Adrenal gland (tissue), 19 donors: ENCODE measurements at places on chromosomes 4 and X.

GRCh38 chr4:149645790-149646189 lies 169.9 kb downstream of the IQCM start:
- no peak for DNase-seq

- DNase-seq: no peak
Measured at GRCh38 chr4:98639523-98639922, 18.9 kb downstream of the TSPAN5 start.

GRCh38 chr4:39664828-39665731 lies 26.4 kb upstream of the SMIM14 start:
- DNase-seq: no peak

GRCh38 chr4:139605516-139605915 lies 49.5 kb upstream of the SETD7 start:
- no peak for DNase-seq

- DNase-seq: no peak
Measured at GRCh38 chr4:68372588-68372987, 22.7 kb upstream of the YTHDC1 start.

GRCh38 chr4:150867148-150867547 lies 147.9 kb downstream of the LRBA start:
- DNase-seq: peak; percentile 48

GRCh38 chrX:154719132-154719675 lies 31.7 kb downstream of the GAB3 start:
- DNase-seq: no peak

GRCh38 chr4:153204247-153204671 lies at the start of gene TRIM2:
Gene TRIM2, plus strand, starts transcription at chr4:153204443. Its CDS starts 88 bp downstream, at chr4:153204531.
- DNase-seq: peak; percentile 52

DNA sequence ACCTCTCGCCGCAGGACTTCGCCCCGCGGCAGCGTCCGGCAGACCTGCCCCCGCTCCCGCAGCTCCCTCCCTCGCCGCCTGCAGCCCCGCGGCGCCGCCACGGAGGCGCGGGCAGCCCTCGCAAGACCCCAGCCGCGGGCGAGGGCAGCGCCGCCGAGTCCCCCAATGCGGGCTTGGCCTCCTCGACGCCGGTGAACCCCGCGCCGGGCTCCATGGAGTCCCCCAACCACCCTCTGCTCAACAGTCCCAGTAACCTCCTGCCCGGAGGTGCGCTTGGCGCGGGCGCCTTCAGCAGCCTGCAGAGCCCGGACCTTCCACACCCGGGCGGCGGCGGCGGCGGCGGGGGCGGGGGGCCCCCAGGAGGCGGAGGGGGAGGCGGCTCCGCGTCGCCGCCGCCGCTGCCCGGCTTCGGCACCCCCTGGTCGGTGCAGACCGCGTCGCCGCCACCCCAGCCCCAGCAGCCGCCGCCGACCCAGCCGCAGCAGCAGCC lies 1.2 kb downstream of the CPEB2 start:
- peak; percentile 71 for DNase-seq

- no peak for DNase-seq
Measured at GRCh38 chrX:119093991-119094735, 21.4 kb downstream of the CT47C1 start.

- peak; percentile 57 for DNase-seq
Measured at GRCh38 chr4:139208404-139208945, 31.5 kb upstream of the ELF2 start.

- DNase-seq: no peak
Measured at GRCh38 chr4:126687655-126688358, 945.0 kb upstream of the INTU start.

- no peak for DNase-seq
Measured at GRCh38 chr4:117560329-117560728, 474.0 kb upstream of the NDST3 start.

- DNase-seq: no peak
Measured at GRCh38 chr4:67765928-67766327, 11.7 kb upstream of the GNRHR start.

DNA sequence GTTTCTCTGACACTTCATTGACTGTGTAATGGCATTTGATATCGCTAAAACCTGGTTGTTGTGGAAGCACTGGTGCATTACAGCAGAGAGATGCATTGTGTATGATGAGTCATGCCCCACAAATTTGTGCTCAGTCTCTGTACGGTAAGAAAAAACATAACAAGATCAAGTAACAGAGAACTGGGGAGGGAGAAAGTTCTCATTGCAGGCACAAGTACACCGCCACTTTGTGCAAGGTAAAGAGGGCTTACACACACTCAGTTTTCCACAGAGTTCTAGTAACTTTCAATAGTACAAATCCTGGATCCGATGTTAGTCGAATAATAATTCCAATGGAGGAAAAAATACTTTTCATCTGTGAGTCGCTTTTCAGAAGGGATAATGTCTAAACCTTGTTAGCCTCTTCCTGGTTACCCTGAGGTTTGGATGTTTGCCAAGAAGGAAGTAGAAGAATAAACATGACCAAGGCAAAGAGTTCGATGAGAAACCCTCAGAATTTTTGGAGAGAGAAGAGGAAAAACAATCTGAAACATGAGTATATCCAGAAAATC lies 512.5 kb upstream of the SLIT2 start:
- peak; percentile 22 for DNase-seq

DNA sequence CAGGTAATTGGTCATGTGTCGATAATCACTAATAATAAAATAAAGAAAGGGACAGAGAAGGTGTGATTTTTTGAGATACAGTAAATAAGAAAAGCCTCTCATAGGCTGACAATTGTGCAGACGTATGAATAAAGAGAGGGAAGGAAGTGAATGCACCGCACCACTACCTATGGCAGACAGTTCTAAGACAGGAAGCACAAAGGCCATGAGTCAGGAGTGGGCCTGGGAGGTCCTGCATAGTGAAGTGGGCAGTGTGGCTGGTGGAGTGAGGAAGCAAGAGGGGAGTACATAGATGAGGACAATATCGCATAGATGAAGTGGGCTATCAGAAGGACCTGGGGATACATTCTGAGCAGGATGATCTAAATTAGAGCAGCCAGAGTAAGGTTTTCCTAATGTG lies 75.6 kb downstream of the BMP3 start:
- no peak for DNase-seq

- no peak for DNase-seq
Measured at GRCh38 chr4:21893136-21893535, 55.4 kb downstream of the KCNIP4 start.

DNA sequence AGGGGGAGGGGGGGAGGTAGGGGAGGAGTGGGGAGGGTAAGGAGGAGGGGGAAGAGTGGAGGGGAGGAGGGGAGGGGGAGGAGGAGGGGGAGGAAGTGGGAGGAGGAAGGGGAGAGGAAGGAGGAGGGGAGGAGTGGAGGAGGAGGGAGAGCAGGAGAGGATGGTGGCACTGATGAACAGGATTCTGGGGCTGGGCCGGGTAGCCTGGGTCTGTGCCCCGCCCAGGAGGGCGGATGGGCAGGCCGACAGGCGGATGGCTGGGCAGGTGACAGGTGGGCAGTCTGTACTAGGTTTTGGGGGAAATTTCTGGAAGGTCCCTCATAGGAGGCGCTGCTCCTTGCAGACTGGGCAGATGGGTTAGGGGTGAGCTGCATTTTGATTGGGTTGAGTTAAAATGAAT lies 66.0 kb upstream of the ADRA2C start:
- no peak for DNase-seq

DNA sequence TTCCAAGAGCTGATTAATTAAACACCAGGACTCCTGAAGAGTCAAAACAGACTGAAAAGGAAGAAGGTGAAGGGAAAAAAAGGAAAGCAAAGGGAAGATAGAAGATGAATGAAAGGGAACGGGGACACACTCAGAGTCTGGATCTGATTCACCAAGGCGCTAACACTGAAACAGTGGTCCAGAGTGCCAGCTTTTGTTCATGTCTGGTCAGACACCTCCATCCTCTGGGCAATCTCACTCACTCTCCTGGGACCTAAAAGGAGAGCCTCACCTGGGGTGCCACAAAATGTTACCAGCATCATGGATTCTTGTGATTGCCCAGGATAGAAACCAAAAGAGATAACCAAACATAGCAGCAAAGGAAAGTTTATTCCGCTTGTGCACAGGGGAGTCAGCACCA lies 120.3 kb upstream of the AFF2 start:
- no peak for DNase-seq

DNA sequence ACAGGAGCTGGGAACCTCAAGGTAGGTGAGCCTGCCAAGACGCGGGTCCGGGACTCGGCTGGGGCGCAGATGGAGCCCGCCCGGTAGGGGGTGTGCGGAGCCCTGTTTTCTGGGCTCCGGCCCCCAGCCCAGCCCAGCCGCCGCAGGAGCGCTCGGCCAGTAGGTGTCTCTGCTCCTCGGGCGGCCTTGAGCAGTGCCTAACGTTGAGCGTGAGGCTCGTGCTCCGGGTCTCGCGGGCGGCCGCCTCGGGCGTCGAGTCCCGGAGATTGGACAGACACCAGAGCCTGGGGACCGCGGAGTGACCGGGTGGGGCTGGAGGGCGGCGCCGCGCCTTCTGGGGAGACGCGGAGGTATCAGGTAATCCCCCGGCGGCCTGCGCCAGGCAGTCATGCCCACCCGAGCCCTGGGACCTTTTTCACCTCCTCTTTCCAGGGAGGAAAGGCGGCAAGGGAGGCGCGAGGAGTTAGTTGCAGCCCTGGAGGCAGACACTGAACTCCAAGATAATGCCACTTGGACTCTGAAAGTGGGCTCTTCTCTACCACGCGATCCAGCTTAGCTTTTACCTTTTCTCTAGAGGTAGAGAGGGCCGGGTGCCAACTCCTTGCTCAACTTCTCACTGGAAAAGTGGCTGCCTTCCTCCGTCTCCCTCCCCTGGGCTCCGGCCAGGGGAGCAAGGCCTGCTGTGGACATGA lies 14.5 kb upstream of the FGG start:
- peak; percentile 35 for DNase-seq

DNA sequence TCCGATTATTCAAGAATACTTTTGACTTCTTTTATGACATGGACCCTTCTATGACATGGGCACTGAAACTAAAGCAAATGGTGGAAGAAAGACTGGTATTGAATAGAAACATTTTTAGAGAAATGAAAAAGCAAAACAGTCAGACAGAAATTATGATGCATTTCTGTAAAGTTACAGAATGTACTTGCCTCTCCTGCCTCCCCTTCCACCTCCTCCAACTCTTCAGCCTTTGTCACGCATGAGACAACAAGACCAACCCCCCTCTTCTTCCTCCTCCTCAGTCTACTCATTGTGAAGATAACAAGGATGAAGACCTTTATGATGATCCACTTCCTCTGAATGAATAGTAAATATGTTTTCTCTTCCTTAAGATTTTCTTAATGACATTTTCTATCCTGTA lies 46.3 kb upstream of the HUWE1 start:
- no peak for DNase-seq

GRCh38 chrX:121546317-121546716 lies 498.9 kb downstream of the GLUD2 start:
- DNase-seq: no peak

GRCh38 chrX:12949927-12950656 lies 24.8 kb upstream of the TMSB4X start:
- DNase-seq: peak; percentile 89

GRCh38 chr4:150664935-150665334 lies 83.0 kb downstream of the MAB21L2 start:
- no peak for DNase-seq

- no peak for DNase-seq
Measured at GRCh38 chr4:16867827-16868226, 30.6 kb downstream of the LDB2 start.

DNA sequence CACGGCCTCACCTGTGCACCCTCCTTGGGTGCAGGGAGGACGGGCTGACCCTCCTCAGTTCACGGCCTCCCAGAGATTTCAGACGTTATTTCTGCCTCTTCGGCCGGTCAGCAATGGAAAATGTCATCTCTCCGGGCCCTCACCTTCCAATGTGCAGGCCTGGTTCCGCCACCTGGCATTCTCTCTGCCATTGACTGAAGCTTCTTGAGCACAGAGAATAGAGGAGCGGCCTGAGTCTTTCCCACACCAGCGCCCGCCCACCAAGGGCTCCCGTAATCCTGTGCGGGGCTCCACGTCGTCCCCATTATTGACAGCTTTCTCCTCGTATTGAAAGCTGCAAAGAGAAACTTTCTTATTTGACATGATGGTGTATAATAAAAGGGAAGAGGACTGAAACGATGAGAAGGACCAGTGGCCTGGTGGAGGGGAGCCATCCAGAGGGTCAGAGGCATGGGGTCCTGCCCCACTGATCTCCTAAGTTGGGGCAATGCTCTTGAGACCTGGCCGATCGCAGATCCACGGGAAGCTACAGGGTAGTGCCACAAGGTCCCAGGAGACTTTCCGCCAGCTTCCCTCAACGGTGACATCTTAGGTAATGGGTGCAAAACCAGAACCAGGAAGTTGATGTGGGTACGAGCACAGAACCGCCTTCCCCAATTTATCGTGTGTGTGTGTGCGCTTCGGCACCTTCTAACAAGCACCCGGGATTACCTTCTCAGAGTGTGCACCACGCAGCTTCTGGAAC lies 20.6 kb downstream of the HTRA3 start:
- DNase-seq: no peak

- DNase-seq: no peak
Measured at GRCh38 chrX:118864063-118864635, 40.5 kb downstream of the ZCCHC12 start.

- DNase-seq: peak; percentile 14
Measured at GRCh38 chr4:189613207-189613606, 327.5 kb upstream of the FRG1 start.

DNA sequence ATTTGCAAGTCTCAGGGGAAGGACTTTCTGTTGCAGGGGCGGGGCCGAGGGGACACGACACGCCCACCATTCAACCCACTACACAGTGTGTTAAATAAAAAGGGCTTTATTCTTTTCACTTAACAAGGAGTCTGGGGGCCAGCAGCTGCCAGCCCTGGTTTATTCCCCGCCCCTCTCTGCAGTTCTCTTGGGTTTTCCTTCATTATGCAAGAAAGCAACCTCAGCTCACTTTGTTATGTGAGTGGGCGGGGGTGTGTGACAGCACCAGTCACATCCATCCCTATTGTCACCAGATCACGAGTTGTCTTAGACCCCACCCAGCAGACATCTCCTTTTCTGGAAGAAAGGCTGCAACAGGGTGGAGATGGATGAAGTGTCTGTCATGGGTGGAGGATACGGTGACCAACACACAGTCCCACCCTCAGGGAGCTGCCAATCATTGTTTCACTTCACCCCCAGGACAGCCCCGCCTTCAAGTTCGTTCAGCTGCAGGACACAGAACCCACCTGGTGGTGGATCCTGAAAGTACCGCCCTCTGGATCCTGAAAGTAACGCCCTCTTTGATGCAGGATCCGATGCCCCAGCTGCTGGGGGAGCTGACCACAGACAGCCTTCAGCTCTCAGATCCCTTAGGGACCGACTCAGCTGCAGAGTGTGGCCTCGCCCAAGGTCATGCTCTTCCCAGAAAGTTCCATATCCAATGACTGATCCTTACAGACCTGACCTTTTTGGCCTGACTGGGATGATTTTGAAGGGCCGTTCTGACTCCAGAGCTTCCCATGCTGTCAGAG lies 79.6 kb downstream of the SMIM20 start:
- DNase-seq: no peak

GRCh38 chr4:26723216-26723615 lies 137.4 kb upstream of the STIM2 start:
- no peak for DNase-seq

DNA sequence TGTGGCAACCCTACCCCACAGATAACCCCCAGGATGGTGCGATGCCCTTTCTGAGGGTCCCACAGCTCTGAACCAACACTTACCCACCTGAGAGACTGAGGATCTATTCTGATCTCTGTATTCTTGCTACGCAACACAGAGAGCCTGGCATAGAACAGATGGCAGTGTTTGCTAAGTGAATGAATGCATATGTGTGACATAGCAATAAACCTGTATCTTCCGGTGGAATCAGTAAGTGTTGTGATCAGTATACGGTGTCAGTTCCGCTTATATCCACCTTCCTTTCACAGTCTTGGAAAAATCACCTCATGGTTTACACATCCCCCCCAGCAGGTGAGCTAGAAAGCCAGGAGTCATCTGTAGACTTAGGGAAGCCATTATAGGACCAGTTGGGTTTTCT lies 5.9 kb upstream of the HSD17B10 start:
- no peak for DNase-seq

- DNase-seq: peak; percentile 53
Measured at GRCh38 chr4:133355633-133356032, 206.5 kb downstream of the PCDH10 start.
